ENCODE measurements at places on chromosomes 5 and 9. TPM values are rescaled to one million over a fixed set of nuclear protein-coding genes. Genes with fewer than 3 reads are reported as not detected.

DNA sequence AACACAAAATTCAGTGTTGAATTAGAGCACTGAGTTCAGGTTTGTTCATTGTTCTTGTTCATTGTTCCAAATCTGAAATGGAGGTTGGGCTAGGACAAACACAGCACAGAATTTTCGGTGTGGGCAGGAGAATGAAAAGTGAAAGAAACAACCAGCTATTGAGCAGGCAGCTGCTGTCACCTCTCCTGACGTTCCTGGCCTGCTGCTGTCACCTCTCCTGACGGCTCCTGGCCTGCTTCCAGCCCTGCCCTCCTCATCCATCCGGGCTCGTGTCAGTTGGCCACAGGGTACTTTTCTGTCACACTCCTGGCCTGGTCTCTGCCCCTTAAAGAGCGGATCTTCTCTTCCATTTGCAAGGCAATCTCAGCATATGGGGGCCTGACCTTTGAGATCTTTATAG, 45.2 kb upstream of the CKMT2 start:
- H3K36me3 ChIP-seq = no peaks in the 10 kb centered on the region
- no peak overlapping the region for H3K27ac ChIP-seq
- no peak overlapping the region for H3K4me3 ChIP-seq

DNA sequence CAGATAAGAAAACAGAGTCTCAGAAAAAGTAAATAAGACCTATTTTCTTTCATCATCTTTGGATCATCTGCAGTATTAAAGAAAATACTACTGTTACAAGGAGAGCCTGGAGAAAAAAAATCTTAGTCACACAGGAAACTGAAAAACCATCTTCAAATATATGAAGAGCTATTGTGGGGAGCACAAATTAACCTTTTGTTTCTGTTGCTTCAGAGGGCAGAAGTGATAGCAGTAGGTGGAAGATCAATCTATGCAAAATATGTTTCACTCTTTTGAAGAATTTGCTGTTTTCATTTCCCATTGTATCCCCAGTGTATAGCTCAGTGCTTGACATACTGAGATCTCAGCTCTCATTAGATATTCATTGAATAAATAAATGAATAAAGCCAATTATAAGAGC, 13.1 kb upstream of the CEMIP2 start:
- H3K36me3 ChIP-seq = no peaks in the 10 kb centered on the region
- DNase-seq = no peak
- H3K4me3 ChIP-seq = no peak overlapping the region
- H3K4me1 ChIP-seq = peaks cover 43% of the 10 kb centered on the region
- H3K27me3 ChIP-seq = no peaks in the 10 kb centered on the region
- H3K27ac ChIP-seq = peak overlapping the region; percentile 82

HEXB gene
- 119 TPM for total RNA-seq

- DNase-seq = no peak
- no peaks in the 10 kb centered on the region for H3K36me3 ChIP-seq
- no peaks in the 10 kb centered on the region for H3K27me3 ChIP-seq
- no peaks in the 10 kb centered on the region for H3K4me1 ChIP-seq
Measured at GRCh38 chr5:34533582-34534522, 122.3 kb upstream of the RAI14 start.

DNA sequence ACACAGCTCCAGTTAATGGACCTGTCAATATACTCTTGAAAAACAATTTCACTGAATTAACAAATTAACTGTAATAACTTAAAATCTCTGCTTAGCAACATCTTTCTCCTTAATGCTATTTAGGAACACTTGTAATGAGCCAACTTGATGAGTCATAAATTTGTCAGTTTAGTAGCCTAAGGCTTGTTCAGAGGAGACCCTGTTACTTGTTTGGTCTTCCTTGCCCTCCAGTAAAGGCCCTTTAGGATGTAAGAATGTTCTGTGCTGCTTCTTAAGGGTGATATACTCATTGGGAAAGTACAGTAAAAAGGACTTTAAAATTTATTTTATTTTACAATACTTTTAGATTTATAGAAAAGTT, 11.4 kb upstream of the MATR3 start:
- H3K4me1 ChIP-seq = peaks cover 13% of the 10 kb centered on the region
- no peaks in the 10 kb centered on the region for H3K36me3 ChIP-seq
- DNase-seq = no peak
- no peak overlapping the region for H3K4me3 ChIP-seq
- H3K27me3 ChIP-seq = no peaks in the 10 kb centered on the region
- H3K27ac ChIP-seq = no peak overlapping the region

FAXDC2 gene
- total RNA-seq = 8.5 TPM

Measured in spleen (tissue), 13 donors.